ENCODE measurements at places on chromosomes 3 and 15.
A peak's percentile ranks its signal among the peaks of the same experiment; 100 is the strongest.

DNA sequence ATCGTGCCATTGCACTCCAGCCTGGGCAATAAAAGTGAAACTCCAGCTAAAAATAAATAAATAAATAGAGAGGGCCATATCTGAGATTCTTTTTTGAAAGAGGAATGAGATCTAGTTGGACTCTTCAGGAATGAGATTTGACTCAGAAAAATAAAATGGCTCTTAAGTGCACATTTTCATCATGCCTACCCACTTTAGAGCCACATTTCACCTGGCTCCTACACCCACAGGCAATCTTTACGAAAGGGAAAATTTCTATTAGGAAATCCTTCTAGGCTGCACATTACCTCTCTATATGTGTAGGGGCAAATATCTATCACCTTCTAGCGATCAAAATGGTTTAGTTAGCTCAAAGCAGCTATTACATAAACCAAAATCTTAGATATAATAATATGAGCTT is 16.9 kb upstream of the NLGN1 start:
- no peak for DNase-seq

DNA sequence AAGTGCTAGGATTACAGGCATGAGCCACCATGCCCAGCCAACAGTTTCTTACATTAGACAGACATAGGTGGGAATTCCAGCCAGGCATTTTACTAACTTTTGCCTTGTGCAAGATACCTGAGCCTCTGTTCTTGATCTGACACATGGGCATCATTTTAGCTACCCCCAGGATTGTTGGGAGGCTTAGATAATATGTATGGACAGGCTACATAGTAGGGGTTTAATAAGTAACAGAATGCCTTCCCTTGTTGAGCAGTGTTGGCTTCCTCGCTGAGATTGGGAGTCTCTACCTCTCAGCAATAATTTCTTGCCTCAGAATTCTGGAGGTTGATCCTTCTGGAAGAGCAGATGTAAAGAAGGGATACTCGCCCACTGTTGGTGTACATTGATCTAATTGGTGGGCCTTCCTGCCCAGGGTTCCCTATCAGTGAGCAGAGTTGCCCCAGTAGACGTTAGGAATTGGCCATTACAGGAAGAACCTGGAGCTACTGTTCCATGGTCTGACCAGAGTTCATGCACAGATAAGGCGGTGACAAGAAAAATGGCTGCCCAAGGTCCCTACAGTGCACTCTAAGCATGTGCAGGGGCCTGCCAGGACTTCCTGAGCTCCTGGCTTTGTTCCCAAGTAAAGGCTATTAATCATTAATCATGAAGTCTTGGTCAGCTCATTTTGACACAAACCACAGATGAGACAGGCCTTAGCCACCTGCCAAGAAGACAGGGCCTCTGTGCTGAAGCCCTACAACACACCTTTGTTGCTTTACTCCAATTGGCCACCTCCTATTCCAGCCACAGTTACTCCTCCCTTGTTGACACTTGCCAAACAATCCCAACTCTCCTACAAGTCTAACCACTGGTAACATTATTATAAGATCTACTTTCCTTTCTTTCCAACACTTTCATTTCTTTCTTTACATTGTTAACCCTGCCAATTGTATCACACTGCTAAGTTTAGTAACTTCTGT is 5.0 kb upstream of the IL17RE start:
- DNase-seq = no peak

DNA sequence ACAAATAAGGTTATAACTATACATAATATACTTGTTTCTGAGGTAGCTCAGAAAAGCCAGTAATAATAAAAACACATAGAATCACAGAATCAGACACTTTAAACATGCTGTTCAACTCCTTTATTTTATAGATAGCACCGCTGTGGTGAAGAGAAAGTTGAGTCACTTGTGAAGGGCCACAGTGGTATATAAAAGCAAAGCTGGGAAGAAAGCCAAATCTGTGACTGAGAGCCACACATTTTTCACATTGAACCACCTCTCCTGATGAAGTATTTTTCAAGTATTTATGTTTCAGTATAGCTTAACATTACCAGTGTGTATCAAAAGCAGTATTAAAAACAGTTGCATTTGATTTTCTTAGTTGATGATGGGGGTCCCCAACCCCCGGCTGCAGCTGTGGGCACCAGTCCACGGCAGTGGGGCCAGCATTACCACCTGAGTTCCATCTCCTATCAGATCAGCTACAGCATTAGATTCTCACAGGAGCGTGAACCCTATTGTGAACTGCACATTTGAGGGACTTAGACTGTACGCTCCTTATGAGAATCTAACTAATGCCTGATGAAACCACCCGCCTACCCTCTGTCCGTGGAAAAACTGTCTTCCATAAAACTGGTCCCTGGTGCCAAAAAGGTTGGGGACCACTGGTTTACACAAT is 46.2 kb downstream of the TBL1XR1 start:
- no peak for DNase-seq

- no peak for DNase-seq
Observed at GRCh38 chr3:128364808-128365360, 101.8 kb downstream of the DNAJB8 start.

GRCh38 chr15:94312946-94313345 is 81.6 kb downstream of the MCTP2 start:
- no peak for DNase-seq

- DNase-seq = no peak
Observed at GRCh38 chr15:50318697-50319096, 36.3 kb downstream of the GABPB1 start.

GRCh38 chr15:96234109-96234892 is 96.2 kb upstream of the NR2F2 start:
- DNase-seq = no peak

DNA sequence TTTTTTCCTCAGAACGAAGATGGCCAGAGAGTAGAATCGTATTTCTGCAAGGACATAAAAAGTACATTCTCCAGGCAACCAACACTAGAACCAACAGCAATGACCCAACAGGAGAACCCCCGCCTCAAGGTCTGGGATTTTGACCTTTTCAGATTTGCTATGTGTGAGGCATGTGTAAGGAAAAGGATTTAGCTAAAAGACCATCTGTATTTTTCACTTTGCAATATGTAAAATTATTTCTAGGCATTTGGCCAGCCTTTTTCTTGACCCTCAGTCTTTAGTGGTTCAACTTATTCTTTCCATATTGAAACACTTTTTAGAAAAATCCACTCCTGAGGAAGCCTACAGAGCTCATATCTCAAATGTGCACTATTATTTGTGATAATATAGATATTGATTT is 219.2 kb upstream of the GOLGA6L4 start:
- no peak for DNase-seq

GRCh38 chr15:41423979-41424659 is 7.2 kb downstream of the RTF1 start:
- peak; percentile 41 for DNase-seq

DNA sequence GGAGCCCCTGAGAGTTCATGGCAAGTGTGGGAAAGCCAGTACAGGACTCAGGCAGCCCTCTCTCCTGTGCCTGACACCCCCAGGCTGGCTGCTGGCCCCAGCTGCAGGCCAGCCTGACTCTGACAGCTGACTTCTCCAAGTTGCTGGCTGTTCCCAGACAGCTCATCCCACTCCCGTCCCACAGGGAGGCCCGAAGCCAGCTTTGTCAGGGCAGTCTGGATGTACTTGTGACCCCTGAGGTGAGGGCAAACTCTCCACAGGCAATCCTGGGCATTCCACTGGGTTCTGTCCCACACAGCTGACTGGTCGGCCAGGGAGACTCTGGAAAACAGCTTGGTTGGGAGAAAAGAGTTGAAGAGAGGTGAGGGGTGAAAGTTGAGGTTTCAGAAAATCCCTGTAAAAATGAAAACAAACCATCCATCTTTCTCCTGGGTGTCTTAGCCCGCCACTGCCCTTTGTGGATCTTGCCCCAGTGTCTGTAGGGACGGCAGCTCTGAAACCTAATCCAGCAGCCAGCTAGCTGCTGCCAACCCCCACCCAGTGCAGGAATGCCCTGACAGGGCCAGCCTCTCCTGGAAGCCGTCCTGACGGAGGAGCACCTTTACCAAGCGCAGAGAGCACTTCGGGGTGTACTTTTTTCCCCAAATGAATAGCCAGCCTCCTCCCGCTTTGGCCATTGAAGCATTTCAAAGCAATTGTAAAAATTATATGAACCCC is 87.9 kb downstream of the DNAJB8 start:
- DNase-seq = no peak

DNA sequence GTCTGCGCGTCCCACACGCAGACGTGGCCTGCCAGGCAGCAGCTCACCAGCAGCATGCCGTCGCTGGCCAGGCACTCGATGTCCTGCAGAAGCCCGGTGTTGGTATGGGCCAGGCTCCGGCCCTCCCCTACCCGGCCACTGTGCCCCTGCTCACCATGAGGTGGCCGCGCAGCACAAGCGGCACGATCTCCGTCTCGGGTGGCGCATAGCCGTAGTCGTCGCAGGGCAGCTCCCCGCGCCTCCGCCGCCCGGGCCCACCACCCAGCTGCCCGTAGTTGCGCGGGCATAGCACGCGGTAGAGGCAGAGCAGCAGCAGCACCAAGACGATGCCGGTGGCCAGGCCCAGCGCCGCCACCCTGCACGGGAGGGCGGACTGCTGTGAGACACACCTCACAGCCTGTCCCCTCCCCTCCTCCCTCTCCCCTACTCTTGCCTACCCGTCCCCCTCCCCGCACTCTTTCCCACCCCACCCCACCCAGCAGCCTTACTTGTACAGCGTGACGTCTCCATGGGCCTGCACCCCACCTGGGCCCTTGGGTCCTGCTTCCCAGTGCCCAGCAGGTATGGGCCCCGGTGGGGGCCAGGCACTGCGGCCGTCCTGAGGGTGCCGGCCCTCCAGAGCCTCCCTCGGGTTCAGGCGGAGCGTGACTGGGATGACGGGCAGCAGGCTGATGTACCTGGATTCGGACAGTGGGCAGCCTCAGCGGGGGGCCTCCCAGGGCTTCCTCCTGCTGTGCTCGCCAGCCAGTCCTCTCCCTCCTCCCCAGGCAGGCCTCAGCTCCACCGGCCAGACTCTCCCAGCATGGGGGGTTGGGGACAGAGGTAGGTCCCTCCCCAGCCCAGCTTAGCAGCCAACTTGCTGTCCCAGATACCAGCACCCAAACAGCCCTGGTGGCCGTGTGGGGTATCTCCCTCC is 37.6 kb downstream of the PTPN23 start:
- peak; percentile 44 for DNase-seq

DNA sequence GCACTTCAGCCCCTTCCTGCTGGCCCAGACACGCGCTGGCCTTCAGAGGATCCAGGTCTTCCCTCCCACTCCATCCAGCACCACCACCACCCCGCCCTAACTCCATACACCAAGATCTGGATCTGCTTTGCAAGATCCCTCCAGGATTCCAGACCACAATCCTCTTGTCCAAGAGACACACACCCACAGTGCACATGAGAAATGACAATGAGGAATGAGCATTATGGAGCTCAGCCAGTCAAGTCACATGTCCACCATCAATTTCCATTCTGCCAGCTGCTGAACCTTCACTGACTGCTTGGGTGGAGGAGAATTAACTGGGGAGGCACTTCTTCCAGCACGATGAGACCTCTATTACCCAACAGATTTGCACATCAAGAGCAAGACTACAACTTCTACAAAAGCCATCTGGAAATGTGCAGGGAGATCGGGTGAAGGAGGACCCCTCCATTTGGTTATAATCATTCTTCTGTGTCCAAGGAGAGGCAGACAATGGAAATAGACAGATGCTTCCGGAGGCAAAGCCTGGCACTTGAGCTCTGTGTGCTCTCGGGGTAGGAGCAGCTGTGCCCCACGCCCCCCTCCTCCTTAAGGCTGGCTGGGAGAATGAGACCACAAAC is 12.3 kb upstream of the SPATA12 start:
- no peak for DNase-seq

DNA sequence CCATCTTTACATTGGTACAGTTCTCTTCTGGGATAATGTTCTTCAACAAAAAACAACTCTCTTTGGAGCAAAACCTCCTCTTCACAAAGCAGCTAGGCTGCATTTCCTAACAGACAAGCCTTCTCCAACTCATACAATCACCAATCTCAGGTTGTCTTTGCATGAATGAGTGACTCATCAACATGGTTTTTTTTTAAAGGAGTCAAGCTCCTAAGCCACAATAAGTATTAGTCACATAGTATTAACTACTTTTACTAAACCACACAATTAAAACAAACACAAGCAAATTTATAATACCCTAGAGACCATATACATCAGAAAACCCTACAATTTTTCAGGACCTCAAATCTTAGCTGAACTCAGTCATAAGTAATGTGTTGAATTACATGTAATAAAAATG is 137.4 kb downstream of the TBC1D5 start:
- DNase-seq = no peak

DNA sequence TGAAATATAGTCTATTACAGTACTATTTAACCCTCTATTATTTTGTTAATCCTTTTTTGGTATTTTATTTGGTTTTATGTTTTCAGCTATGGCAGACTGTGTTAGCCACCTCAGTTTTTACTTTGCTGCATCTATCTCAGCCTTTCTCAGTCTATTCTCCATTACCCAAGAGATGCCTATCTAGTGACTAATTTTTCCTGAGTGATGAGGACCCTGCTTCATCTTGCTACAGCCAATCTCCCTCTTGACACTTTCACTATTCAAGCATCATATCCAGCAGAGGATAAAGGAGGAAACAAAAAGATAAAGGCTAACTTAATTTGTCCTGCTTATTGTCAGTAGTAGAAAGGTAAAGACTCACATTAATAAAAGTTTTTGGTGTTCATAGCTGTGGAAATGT is 141.8 kb upstream of the NECTIN3 start:
- no peak for DNase-seq

DNA sequence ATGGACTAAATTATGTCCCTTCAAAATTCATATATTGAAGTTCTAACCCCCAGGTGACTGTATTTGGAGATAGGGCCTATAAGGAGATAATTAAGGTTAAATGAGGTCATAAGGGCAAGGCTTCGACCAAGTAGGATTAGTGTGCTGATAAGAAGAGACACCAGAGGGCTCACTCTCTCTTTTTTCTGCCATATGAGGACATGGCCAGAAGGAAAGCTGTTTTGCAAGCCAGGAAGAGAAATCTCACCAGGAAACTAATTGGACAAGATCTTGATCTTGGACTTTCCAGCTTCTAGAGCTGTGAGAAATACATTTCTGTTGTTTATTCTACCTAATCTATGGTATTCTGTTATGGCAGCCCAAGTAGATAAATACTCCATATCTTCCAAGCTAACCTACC is 503.6 kb upstream of the NAALADL2 start:
- DNase-seq = no peak

All from GM12891 (cell line).